ENCODE measurements at places on chromosomes 6 and 20.

DNA sequence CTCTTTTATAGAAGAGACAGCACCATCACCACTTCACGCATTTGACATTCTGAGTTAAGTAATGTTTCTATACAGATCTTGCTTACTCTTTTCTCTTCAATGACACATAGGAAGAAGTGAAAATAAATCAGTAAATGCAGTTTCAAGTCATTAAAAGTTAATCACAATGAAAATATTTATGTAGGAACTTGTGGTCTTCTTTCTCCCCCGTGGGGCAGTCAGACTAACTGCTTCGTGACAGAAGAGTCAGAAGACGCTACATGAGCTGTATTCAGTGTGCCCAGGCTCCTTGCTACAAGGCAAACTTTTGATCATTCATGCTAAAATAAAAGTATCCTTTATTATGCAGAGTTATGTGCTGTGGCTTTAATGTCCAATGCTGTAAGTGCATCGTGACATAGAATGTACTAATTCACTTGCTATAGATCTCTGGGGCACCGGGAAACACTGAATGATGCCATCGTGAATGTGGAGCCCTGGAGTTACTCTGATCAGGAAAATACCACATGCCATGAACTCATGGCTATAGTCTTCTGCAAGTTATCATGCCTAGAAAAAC lies 117.8 kb upstream of the TRAF3IP2 start:
- no peak for DNase-seq

- DNase-seq, result peak; percentile 30
Measured at GRCh38 chr20:32112841-32113240, 3.3 kb downstream of the TM9SF4 start.

GRCh38 chr6:35496036-35496840 lies 641 bp downstream of the TEAD3 start:
- DNase-seq, result peak; percentile 72

- no peak for DNase-seq
Measured at GRCh38 chr6:139871803-139872510, 497.5 kb upstream of the CITED2 start.

- DNase-seq, result peak; percentile 58
Measured at GRCh38 chr6:157823528-157824370, 703 bp downstream of the SNX9 start.

- DNase-seq, result no peak
Measured at GRCh38 chr20:38585404-38586180, 4.6 kb downstream of the ADIG start.

GRCh38 chr20:23061734-23062561 lies 12.5 kb upstream of the THBD start:
- peak; percentile 78 for DNase-seq

All from islet precursor cell (in vitro differentiated cells).